ENCODE measurements at places on chromosomes 7 and 10.

DNA sequence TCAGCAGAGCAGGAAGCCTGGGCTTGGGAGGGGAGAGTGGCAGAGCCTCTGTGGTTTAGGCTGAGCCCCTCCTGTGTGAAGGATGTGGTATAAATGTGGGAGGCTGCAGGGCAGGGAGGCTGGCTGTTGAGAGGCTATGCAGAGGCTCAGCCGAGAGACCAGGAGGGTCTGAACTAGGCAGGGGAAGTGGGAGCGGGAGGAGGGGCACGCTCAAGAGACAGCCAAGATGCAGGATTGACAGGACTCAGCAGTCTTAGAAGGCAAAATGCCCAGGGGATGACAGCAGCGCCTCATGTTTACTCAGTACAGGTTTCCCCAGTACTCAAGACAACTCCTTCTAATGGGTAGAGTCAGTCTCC lies 24.3 kb downstream of the BTBD16 start:
- no peak for DNase-seq

DNA sequence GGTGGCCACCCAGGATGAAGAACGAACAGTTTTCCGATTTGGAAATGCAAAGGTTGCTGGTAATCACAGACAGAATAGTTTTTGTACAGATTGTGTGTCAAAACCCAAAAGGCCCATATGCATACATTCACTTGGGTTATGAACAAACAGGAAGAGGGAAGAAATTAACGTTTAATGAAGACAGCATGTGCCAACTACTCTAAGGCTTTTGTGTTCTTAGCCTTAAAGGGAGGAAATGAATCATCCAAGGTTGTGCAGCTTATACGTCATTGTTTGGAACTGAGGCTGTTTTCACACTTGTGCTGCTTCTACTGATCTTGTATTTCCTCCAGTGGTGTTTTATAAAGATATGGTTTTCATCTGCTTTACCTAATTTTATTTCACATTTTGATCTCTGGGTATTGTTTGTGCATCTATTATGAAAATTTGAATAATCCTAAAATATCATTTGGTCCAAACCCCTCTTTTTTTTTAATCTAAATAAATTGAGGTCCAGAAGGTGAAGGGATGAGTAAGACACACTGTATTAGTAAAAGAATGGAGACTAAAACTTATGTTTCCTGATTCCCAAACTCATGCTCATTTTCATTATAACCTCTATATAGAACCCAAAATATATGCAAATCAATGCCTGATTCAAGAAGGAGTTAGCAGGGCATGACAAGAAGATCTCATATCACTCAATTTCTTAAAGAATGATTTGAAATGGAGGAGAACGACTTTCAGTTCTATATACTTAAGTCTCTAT lies 373.1 kb downstream of the THSD7A start:
- DNase-seq: no peak

GRCh38 chr7:56125831-56126230 lies 9.6 kb upstream of the NUPR2 start:
- DNase-seq: no peak

- no peak for DNase-seq
Measured at GRCh38 chr10:66996996-66997395, 71.2 kb downstream of the LRRTM3 start.

DNA sequence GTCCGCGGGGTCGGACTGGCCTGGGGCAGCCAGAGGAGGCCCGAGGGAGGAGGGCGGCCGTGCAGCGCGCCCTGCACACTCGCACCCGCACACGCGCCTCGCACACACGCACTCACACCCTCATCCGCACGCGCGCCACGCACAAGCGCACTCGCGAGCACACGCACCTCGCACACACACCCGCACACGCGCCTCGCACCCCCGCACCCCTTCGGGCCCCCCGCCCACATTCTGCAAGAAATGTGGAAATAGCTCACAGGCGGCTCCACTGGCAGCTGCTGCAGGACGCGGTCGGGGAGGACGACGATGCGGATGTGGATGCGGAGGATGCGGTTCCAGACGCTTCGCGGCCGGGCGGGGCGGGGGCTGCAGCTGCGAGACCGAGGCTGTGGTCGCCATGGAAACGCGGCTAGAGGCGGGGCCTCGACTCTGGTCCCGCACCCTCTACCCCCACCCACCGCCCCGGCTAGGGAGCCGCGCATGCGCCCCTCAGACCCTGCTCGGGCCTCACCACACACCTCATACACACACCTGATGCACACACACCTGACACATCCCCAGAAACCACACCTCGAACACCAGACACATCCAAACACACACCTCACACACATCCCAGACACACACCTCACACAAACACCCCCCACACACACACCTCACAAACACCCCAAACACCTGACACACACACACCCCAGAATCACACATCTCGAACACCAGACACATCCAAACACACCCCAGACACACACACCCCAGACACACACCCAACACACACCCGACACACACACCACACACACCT lies at the start of gene CALY:
TSS of gene CALY (minus strand) at position 320 of the 793 bp plus-strand sequence. CDS start 7,907 bp downstream, outside the sequence.
- DNase-seq: peak; percentile 46

DNA sequence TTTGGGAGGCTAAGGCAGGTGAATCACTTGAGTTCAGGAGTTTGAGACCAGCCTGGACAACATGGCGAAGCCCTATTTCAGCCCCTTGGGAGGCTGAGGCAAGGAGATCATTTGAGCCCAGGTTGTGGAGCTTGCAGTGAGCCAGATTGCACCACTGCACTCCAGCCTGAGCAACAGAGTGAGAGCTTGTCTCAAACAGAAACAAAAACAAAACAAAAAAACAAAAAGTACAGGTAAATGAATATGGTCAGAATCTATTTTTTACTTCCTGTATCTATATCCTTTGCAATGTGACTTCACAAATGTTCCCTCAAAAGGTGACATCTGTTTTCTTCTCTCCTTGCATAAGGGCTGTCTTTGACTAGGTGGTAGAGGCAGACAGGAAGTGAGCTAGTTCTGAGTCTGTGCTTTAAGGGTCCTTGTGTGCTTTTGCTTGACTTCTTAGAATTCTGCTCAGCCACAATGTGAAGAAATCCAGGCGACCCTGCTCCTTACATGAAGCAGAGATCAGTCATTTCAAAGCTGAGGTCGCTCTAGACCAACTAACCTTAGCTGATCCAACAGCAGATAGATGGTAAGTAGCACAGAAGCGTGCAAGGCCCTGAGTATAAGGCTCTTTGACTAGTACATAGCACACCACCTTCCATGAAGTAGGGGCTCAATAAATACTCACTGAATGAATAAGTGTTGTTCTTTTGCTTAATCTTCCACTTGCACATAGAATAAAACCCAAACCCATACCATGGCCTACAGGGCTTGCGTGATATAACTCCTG lies 423.2 kb upstream of the PCDH15 start:
- DNase-seq: no peak

DNA sequence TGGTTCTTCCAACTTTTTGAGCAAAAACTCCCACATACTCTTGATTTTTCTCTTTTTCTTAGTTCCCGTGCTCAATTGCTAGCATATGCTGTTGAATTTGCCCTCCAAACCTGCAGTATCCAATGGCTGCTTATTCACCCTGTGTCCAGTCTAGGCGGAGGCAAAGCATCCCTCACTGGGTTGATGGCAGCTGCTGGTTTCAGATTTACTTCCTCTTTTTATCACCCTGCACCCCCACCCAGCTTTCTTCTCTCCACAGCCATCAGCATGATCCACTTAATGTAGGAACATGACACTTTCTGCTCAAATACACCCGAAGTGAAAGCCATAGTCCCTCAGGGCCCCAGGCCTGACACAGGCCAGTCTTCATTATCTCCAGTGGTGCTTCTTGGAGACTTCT lies 87.6 kb upstream of the ADARB2 start:
- DNase-seq: no peak

- no peak for DNase-seq
Measured at GRCh38 chr10:102767428-102768160, 23.8 kb downstream of the WBP1L start.

DNA sequence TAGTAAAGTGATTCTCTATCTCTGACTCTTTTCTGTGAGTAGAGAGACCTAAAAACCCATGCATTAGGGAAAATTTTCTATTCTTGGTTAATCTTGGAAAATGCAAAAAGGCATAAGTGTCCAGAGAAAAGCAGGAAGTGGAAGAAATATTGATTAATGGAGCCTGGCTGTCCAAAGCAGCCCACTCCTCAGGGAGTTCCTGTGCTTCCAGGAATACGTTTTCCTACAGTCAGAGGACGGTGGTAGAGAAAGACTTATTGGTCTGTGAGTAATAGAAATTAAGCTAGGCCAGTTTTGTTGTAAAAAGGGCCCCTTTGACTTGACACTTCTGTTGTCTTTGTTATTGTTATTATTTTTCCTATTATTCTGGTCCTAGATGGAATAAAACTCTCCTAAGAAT lies 157.8 kb downstream of the NRP1 start:
- DNase-seq: no peak

DNA sequence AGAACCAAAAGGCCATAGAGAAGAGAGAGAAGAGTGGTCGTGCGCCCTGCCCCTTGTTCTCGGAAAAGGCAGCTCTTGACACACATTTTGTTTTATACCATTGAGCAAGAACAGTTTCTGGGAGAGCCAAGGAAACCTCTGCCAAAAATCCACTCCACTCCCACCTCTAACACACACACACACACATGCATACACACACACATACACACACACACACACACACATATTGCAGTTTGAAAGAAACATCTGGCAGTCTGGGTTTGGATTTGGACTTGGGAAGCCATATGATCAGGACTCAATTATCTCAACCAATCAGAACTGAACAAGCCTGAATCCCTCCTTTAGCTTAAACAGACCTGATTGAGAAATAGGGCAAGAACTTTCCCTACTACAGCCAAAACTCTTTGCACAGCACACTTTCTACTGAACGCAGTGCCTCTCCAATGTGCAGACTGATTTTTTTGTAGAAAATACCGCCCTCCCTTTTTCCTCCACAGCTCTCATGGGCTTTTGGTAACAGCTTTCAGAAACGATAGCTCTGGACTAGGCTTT lies 484.0 kb upstream of the ZWINT start:
- no peak for DNase-seq

DNA sequence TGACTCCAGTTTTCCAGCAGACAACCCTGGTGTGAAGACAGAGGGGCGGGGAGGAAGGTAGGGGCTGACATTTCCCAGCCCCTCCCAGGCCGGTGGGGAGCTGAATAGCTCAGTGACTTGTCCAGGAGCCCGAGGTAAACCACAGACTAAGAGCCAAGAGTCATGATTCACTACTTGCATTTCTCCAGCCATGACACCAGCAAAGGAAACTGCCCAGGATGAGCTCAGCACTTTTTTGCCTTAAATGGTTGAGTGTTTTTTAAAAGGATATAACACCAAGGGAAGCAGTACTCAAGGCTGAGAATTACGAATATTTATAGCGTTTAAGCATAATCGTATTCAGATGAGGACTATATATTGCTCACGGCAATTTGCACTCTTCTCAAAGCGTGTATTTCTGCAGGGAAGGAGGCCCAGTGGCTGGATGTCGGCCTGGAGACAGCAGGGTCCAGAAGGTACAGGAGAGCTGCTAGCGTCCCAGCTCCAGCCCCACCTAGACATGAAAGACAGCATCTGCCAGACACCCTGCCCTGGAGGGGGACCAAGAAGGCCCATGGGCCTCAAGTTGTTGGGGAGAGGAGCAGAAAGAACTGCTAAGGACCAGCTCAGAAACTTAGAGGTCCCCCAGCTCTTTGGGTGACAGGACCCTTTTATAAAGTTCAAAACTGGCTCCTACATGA lies 141.4 kb downstream of the GRID1 start:
- no peak for DNase-seq

DNA sequence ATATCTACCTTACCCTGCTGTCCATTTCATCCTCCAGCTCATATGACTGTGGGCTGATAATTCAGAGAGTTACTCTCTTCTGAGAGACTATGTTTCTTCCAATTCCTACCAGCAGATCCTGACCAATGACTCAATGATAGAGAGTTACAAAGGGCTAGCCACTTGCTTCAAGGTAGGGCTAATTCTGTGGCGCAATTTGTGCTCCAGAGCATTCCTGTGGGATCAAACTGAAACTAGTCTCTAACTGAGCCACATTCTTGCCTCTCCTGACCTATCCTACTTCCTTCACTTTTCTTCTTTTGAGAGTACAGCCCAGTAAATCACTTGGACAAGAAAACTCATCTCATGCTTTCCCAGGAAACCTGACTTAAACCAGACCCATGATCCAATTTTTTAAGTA lies 17.9 kb upstream of the ASZ1 start:
- no peak for DNase-seq

DNA sequence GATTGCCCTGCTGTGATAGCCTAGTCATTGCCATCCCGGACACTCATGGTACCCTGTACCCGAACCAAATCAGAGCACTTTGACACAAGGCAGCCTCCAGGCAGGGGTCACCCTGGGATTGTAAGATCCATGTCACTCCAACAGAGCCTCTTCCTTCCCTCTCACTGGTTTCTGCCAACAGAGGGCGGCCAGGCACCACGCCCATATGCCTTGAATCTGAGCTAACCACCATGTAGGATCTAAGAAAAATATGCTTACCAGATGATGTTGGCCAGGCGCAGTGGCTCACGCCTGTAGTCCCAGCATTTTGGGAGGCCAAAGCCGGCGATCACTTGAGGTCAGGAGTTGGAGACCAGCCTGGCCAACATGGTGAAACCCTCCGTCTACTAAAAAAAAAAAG lies 389.2 kb upstream of the KLF6 start:
- DNase-seq: no peak

GRCh38 chr7:37009125-37009675 lies 284.9 kb upstream of the AOAH start:
- DNase-seq: no peak

DNA sequence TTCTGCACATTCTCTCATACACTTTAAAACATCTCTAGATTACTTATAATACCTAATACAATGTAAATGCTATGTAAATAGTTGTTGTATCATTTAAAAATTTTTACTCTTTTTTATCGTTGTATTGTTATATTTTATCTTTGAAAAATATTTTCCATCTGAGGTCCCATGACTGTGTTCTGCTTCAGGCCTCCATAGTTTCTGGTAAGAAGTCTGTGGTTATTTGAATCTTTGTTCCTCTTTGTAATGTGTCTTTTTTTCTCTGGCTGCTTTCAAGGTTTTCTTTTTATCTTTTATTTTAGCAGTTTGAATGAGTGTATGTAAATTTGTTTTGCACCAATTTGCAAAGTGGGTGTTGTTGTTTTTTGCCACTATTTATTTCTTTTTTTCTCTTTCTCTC lies 263.1 kb downstream of the RPS24 start:
- DNase-seq: no peak

- DNase-seq: no peak
Measured at GRCh38 chr10:7561216-7561893, 105.4 kb downstream of the ITIH5 start.
